ENCODE measurements at places on chromosomes 5 and 9. TPM values are rescaled to one million over a fixed set of nuclear protein-coding genes. Genes with fewer than 3 reads are reported as not detected.

DNA sequence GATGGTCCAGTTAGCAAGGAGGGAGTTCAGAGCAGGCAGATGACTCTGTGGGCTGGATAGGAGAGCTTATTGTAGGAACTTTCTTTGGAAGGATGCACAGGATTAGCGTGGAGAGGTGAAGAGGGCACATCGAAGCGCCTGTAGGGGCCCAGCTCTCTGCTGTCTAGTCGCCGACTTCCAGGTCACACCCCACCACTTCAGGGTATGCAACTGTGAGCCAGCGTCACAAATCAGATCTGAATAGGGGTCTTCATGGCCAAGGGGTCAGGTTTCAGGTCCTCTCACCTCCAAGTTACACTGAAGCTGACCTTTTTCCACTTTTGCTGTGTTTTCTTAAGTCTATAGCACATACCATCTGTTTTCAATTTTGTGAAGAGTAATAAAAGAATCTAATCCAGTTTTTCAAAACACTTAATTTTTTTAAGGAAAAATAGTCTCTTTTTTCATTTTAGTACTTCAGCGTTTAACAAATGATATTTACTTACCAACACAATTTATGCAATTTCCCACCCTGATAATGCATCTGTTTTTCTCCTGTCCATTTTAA lies 364.2 kb upstream of the CLINT1 start:
- no peak for DNase-seq
- no peaks in the 10 kb centered on the region for H3K4me1 ChIP-seq
- peaks cover 2% of the 10 kb centered on the region for H3K27me3 ChIP-seq
- no peak overlapping the region for H3K27ac ChIP-seq
- no peak overlapping the region for H3K4me3 ChIP-seq
- no peaks in the 10 kb centered on the region for H3K36me3 ChIP-seq

DNA sequence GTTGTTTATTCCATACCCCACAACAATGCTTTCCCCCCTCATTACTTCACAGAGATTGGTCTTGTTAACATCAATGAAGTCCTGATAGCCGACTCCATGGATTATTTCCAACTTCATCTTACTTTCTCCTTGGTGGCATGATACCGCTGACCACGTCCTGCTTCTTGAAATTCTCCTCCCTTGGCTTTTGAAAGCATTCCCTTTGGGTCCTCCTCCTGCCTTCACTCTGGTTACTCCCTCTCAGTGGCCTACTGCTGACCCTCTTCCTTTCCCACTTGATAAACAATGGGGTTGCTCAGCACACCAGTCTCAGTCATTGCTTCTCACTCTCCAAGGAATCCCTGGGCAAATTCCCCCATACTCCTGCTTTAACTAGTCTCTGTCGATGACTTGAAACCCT lies 283.9 kb downstream of the SEC61B start:
- H3K36me3 ChIP-seq, result no peaks in the 10 kb centered on the region
- no peak for DNase-seq
- no peaks in the 10 kb centered on the region for H3K27me3 ChIP-seq
- no peak overlapping the region for H3K27ac ChIP-seq
- no peaks in the 10 kb centered on the region for H3K4me1 ChIP-seq

- DNase-seq, result no peak
- H3K27me3 ChIP-seq, result peaks cover 3% of the 10 kb centered on the region
- H3K36me3 ChIP-seq, result peaks cover 7% of the 10 kb centered on the region
Measured at GRCh38 chr9:128439273-128439672, 16.5 kb upstream of the ODF2 start.

- peaks cover 5% of the 10 kb centered on the region for H3K27me3 ChIP-seq
- no peak overlapping the region for H3K4me3 ChIP-seq
- no peak overlapping the region for H3K27ac ChIP-seq
- peak; percentile 55 for DNase-seq
Measured at GRCh38 chr5:150846654-150847333, 473 bp downstream of the IRGM start.

Gene TARS1
- total RNA-seq, result 163 TPM

DNA sequence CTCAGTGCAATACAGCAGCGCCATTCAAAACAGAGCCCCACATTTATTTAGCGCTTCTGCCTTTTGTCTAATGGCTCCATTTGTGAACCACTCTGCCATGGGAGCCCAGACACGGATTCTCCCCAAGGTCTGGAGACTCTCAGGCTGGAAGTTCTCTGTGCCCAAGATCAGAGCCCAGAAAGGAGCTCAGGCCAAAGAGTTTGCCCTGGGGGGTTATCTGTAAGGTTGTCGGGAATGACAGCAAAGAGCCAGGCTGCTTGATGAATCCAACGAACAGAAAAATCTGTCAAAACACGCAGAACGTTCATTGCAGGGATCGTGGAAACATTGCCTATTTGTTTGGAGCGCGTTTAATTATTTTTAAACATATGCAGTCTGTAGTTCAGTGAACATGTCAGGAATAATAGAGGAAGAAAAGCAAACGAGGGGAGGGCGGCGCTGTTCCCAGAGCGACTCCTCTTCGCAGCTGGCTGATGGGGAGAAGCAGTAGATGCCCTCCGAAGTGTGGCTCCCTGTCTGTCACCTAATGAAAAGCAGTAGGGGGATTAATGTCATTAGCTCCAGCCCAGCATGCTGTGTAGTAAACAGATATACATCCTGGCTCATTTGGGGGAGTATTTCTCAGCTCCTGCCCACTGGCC lies 464.9 kb upstream of the MPDZ start:
- no peak overlapping the region for H3K27ac ChIP-seq
- H3K36me3 ChIP-seq, result no peaks in the 10 kb centered on the region
- H3K27me3 ChIP-seq, result no peaks in the 10 kb centered on the region
- no peak for DNase-seq
- H3K4me3 ChIP-seq, result no peak overlapping the region
- no peaks in the 10 kb centered on the region for H3K4me1 ChIP-seq

Gene C5orf58
- 0.28 TPM for total RNA-seq

Gene CTSV
- 20.4 TPM for total RNA-seq

- H3K27ac ChIP-seq, result no peak overlapping the region
- no peaks in the 10 kb centered on the region for H3K27me3 ChIP-seq
- H3K4me1 ChIP-seq, result no peaks in the 10 kb centered on the region
- DNase-seq, result no peak
Measured at GRCh38 chr5:167064198-167064776, 1227.2 kb upstream of the WWC1 start.

Gene IL6ST
- 69.7 TPM for total RNA-seq

DNA sequence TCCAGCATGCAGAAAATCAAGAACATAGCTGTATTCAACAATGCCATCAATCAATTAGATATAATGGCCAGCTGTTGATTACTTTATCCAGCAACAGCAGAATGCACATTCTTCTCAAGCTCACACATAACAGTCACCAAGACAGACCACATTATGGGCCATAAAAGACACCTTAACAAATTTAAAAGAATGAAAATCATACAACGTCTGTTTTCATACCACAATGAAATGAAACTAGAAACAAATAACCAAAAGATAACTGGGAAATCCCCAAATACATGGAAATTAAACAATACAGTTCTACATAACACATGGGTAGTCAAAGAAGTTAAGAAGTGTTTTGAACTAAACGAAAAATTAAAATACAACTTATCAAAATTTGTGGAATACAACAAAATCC lies 130.9 kb upstream of the GNA14 start:
- no peak overlapping the region for H3K4me3 ChIP-seq
- no peaks in the 10 kb centered on the region for H3K4me1 ChIP-seq
- no peak for DNase-seq
- H3K27me3 ChIP-seq, result peaks cover 4% of the 10 kb centered on the region
- no peak overlapping the region for H3K27ac ChIP-seq

GRCh38 chr5:146378986-146379385 lies 40.3 kb downstream of the POU4F3 start:
- no peaks in the 10 kb centered on the region for H3K4me1 ChIP-seq
- DNase-seq, result no peak
- H3K27ac ChIP-seq, result no peak overlapping the region
- no peaks in the 10 kb centered on the region for H3K27me3 ChIP-seq
- no peaks in the 10 kb centered on the region for H3K36me3 ChIP-seq
- H3K4me3 ChIP-seq, result no peak overlapping the region

Gene PCDHB5
- 7.8 TPM for total RNA-seq

Gene DNM1
- 8.0 TPM for total RNA-seq

- H3K36me3 ChIP-seq, result no peaks in the 10 kb centered on the region
- peaks cover 3% of the 10 kb centered on the region for H3K4me1 ChIP-seq
- no peaks in the 10 kb centered on the region for H3K27me3 ChIP-seq
- H3K4me3 ChIP-seq, result no peak overlapping the region
- DNase-seq, result no peak
Measured at GRCh38 chr9:106119176-106119575, 424.8 kb downstream of the TMEM38B start.

- H3K36me3 ChIP-seq, result peaks cover 9% of the 10 kb centered on the region
- no peaks in the 10 kb centered on the region for H3K27me3 ChIP-seq
Measured at GRCh38 chr9:126397056-126397455, 70.4 kb downstream of the MVB12B start.

DNA sequence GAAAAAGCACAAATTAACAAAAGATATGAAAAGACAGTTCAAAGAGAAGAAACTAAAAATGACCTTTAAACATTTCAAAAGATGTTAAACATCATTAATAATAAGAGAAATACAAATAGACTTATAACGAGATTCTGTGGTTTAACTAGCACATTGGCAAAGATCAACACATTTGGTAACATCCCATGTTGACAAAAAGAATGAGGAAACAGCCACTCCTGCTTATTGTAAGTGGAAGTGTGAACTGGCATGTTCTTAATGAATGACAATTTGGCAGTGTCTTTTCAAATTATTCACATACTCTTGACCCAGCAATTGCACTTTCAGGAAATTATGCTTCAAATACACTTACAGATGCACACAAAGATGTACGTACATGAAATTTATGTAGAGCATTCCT lies 176.3 kb downstream of the TLE1 start:
- peaks cover 3% of the 10 kb centered on the region for H3K4me1 ChIP-seq
- no peak overlapping the region for H3K27ac ChIP-seq
- DNase-seq, result no peak
- H3K27me3 ChIP-seq, result peaks cover 2% of the 10 kb centered on the region
- no peak overlapping the region for H3K4me3 ChIP-seq
- no peaks in the 10 kb centered on the region for H3K36me3 ChIP-seq

DNA sequence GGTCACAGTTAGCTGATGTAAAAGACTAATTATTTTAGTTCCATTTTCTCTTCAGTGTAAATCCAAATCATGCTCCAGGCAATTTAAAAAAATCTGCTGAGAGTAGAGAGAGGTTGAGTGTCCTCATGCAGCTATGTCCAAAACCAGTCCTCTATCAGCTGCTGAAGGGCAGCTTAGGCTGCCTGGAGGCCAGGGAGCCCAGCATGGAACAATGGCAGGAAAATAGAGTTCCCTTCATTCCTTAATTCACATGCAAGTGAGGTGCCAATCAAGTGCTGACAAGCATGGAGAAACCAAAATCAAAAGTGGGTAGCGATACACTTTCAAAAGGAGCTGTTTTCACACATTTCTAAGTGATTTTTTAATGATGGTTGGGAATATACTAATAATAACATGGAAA lies 78.3 kb upstream of the POU5F2 start:
- peaks cover 12% of the 10 kb centered on the region for H3K4me1 ChIP-seq
- peak overlapping the region; percentile 79 for H3K27ac ChIP-seq
- peak; percentile 23 for DNase-seq
- H3K4me3 ChIP-seq, result no peak overlapping the region
- H3K36me3 ChIP-seq, result no peaks in the 10 kb centered on the region
- H3K27me3 ChIP-seq, result peaks cover 1% of the 10 kb centered on the region

GRCh38 chr5:113087976-113088514 lies 111.4 kb downstream of the DCP2 start:
- peaks cover 2% of the 10 kb centered on the region for H3K27me3 ChIP-seq
- H3K27ac ChIP-seq, result no peak overlapping the region
- no peaks in the 10 kb centered on the region for H3K4me1 ChIP-seq
- H3K36me3 ChIP-seq, result peaks cover 14% of the 10 kb centered on the region

- peaks cover 6% of the 10 kb centered on the region for H3K27me3 ChIP-seq
- H3K27ac ChIP-seq, result no peak overlapping the region
- H3K36me3 ChIP-seq, result peaks cover 45% of the 10 kb centered on the region
- peak overlapping the region; percentile 62 for H3K4me3 ChIP-seq
- H3K4me1 ChIP-seq, result no peaks in the 10 kb centered on the region
Measured at GRCh38 chr9:114348906-114349482, 19.3 kb downstream of the ORM2 start.

- H3K4me1 ChIP-seq, result peaks cover 10% of the 10 kb centered on the region
- DNase-seq, result no peak
- peaks cover 2% of the 10 kb centered on the region for H3K27me3 ChIP-seq
- no peak overlapping the region for H3K4me3 ChIP-seq
- H3K27ac ChIP-seq, result no peak overlapping the region
Measured at GRCh38 chr9:132791699-132792240, 86.3 kb downstream of the AK8 start.

DNA sequence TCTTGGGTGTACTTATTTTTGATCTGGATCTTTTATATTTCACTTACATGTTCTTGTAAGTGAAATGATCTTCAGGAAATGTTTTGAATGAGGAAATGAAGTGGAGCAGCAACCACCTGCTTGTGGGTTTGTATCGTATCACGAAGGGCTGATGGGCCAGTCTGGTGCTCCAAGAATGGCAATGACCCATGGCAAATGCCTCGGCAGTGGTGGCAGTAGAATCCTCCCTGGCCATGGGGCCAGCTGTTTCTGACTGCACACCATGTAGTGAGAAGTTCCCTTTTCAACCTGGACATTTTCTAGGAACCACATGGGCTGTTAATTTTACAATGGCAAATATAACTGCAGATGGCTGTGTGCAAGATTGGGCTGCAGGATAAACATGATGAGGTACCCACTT lies 29.9 kb downstream of the MAT2B start:
- no peak overlapping the region for H3K4me3 ChIP-seq
- no peaks in the 10 kb centered on the region for H3K36me3 ChIP-seq
- peaks cover 6% of the 10 kb centered on the region for H3K4me1 ChIP-seq
- H3K27ac ChIP-seq, result no peak overlapping the region

Gene MPDZ
- 97.0 TPM for total RNA-seq

GRCh38 chr5:138573949-138574670 lies 1.1 kb downstream of the HSPA9 start:
- H3K27ac ChIP-seq, result peak overlapping the region; percentile 98
- no peak for DNase-seq
- peak overlapping the region; percentile 99 for H3K4me3 ChIP-seq
- peaks cover 19% of the 10 kb centered on the region for H3K4me1 ChIP-seq

DNA sequence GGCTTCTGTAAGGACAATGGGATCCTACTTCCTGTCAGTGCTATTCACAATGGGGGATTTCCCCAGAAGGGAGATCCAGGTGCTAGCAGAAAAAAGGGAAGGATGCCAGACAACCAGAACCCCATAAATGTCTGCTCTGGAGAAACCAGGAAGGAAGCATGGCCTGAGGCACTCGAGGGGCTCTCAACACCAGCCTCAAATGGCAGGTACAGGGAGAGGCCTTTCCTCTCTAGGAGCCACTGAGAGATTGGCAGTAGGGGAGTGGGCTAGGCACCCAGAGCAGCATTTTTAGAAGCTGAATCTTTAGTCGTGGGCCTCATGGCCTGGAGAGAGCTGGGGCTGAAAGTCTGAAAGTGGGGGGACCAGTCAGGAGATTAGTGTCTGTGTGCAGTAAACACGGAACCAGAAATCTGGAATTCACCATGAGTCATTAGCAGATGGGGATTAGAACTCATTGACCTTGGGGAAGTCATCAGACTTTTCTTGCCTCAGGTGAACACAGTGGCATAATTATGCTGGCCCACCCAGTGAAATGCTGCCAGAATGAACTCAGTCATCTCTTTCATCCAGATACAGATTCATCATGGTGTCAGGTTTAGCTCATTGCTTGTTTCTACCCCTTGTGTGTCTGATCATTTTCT lies 28.3 kb downstream of the ARHGEF28 start:
- no peaks in the 10 kb centered on the region for H3K27me3 ChIP-seq
- H3K36me3 ChIP-seq, result no peaks in the 10 kb centered on the region
- no peak overlapping the region for H3K27ac ChIP-seq
- no peak overlapping the region for H3K4me3 ChIP-seq
- H3K4me1 ChIP-seq, result peaks cover 4% of the 10 kb centered on the region

Gene CYLC2
- total RNA-seq, result not detected

- no peak overlapping the region for H3K27ac ChIP-seq
- H3K4me1 ChIP-seq, result no peaks in the 10 kb centered on the region
- DNase-seq, result no peak
- H3K27me3 ChIP-seq, result peaks cover 3% of the 10 kb centered on the region
Measured at GRCh38 chr9:86965636-86966395, 18.5 kb upstream of the GAS1 start.

All from endothelial cell (in vitro differentiated cells).